ENCODE measurements at places on chromosomes 6 and 20.

DNA sequence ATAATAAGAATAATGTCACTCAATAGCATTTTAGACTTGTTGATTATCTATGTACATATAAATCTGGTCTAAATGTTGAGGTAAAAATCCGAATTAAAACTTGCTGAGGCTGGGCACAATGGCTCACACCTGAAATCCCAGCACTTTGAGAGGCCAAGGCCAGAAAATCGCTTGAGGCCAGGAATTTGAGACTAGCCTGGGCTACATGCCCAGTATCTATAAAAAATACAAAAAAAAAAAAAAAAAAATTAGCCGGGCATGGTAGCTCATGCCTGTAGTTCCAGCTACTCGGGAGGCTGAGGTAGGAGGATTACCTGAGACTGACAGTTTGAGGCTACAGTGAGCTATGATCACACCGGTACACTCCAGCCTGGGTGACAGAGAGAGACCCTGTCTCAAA lies 34.2 kb upstream of the SUPT3H start:
- DNase-seq: no peak

DNA sequence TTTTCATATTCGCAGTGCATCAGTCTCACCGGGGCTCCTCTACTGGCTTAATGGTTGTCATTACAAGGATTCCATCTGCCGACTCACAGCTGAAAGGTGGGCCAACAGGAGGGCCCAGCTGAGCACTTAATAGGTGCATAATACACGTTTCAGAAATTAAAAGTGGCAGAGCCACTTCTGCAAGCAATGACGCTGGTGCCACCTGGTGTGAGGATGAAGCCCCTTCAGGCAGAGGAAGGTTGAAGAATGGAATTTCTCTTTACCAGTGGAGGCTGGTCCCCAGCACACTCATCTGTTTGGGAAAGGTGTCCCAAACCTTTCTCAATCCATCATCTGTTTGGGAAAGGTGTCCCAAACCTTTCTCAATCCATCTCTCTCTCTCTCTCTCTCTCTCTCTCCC lies 8.2 kb upstream of the STMND1 start:
- no peak for DNase-seq

DNA sequence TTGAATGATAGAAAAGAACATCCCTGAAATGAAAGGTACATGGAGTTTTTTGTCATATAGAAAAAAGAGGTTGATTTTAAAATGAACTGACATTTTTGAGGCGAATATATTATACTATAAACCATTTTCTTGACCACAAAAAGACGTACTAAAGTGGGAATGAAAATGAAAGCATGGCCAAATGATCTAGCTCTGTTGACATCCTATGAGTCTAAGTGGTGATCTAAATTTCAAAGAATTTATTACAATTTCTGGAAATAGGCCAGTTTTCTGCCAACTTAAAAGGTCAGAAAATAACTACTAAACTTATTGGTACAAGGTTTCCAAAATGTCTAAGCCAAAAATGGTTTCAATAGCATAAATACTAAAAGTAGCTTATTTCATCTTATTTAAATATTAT lies 536.8 kb downstream of the EYS start:
- no peak for DNase-seq

DNA sequence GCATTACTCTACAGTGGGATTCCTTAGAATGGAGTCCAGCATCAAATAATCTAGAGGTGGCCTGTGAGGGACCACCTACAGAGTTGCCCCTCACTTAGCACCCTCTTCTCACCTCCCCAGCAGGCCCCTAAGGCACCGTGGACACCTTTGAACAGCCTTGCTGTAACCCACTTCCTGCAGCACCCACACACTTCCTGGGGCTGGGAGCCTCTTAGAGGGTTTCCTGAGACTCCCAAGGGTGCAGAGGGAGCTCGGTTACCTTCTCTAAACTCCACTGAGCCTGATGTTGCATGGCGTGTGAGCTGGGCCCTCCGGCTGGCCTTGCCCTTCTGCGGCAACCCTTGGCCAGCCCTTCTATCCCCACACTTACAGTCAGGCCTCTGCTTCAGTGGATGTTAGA lies 7.3 kb upstream of the SIRPG start:
- no peak for DNase-seq

GRCh38 chr6:96795481-96795880 lies 41.8 kb downstream of the GPR63 start:
- no peak for DNase-seq

GRCh38 chr6:119327810-119328209 lies 21.8 kb downstream of the MAN1A1 start:
- DNase-seq: no peak

GRCh38 chr6:146287691-146288369 lies 255.8 kb upstream of the RAB32 start:
- no peak for DNase-seq

GRCh38 chr6:31020057-31020456 lies 9.8 kb downstream of the MUC22 start:
- no peak for DNase-seq

DNA sequence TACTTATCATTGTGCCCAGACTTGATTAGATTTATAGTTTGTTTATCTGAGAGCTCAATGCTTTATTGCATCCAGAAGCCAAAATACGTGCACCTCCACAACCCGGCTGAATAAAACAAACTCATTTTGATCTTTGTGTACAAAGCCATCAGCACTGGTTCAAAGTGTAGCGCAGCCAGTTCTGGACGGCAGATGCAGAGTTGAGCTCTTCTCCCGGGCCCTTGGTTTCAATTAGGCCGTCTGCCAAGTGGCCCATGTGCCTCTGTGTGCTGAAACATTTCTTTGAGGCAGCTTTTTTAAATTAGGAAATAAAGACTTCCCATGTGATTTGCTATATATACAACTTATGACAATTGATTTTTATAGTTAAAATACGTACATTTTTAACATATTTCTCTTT lies 96.2 kb upstream of the RSPO3 start:
- DNase-seq: no peak

- no peak for DNase-seq
Observed at GRCh38 chr6:158517581-158517980, 42.3 kb upstream of the TMEM181 start.

DNA sequence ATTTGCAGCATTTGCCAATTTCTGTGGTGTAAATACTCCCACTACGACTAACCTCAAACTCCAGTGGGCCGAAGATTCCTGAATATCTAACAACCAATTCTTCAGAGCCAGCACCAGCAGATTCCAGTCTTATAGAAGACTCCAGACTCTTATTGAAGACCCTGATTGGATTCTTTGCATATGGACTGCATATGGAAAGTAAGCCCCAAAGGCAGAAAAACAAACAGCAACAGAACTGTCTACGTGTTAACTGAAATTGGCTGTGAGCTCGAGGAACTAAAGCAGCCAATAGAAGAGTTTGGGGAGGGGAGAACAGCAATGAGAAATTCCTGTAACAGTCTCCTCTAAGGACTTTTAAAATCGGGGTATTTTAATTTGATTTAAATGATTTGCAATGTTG lies 19.7 kb upstream of the NRSN1 start:
- DNase-seq: no peak

- DNase-seq: no peak
Observed at GRCh38 chr20:10730629-10731183, 56.9 kb upstream of the JAG1 start.

DNA sequence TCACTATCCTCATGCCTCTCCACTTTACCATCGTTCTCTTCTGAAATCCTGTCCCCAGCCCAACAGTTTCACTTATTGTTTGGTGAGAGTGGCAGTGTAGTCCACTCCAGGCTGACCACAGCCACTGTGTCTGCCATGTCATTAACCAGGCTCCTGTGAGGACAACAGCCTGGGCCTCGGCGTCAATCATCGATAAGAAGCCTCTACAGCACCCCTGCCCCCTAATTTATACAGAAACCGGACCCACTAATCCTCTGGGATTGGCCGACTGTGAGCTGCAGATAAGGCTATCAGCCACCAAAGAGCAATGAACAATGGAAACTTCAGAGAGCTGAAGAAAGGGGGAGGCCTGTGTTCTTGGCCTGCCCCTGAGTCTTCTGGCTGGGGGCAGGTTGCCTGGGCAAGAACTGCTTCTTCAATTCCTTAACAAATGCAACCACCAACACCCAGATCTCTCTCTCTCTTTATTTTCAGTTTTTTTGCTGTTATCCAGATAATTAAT lies 3.4 kb downstream of the EGFL8 start:
- DNase-seq: no peak

- no peak for DNase-seq
Observed at GRCh38 chr6:132161283-132161682, 210.1 kb upstream of the CCN2 start.

- no peak for DNase-seq
Observed at GRCh38 chr6:108771421-108771820, 76.8 kb upstream of the ARMC2 start.

DNA sequence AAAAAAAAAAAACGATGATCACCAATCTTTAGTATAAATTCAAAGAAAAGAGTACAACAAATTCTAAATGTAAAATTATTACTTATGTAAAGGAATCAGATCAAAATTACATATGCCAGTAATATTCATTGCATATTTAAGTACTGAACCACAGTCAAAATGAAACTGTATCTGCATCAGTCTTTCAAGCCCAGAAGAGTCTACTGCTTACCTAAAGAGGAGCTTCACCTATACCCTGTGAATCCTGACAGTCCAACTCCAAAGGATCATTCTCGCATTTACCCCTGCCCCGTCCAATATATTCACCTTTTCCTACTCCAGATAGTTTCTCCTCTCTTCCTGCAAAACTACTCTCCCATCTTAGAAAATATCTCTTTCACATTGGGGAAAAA lies 9.2 kb downstream of the ATG5 start:
- no peak for DNase-seq

- DNase-seq: no peak
Observed at GRCh38 chr6:113370508-113371502, 486.3 kb upstream of the MARCKS start.

GRCh38 chr6:99393366-99393697 lies 663 bp downstream of the COQ3 start:
- DNase-seq: no peak

DNA sequence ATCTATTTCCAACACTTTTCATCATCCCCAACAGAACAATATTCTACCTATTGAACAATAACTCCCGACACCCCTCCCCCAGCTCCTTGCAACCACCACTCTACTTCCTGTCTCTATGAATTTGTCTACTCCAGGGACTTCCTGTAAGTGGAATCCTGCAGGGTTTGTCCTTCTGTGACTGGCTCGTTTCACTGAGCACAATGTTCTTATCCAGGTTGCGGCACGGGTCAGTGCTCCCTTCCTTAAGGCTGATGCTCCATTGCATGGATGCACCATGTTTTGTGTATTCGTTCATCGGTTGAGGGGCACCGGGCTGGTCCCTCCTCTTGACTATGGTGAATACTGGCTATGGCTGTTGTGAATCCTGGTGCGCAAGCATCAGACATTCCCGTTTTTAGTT lies 163.2 kb downstream of the TBXT start:
- DNase-seq: no peak
